Smooth muscle cell of bladder (primary cell): ENCODE measurements at places on chromosomes 7 and 10. TPM values are rescaled to one million over a fixed set of nuclear protein-coding genes. Genes with fewer than 3 reads are reported as not detected.

Gene CFAP70
- 0.71 and 0.92 TPM in 2 replicates for total RNA-seq

Gene ZNF394
- 22.5 and 27.3 TPM in 2 replicates for total RNA-seq

Gene HOXA9
- total RNA-seq: 5.8 and 7.9 TPM in 2 replicates

Gene AEBP1
- total RNA-seq: 15.5 and 53.1 TPM in 2 replicates

Gene SLC4A2
- total RNA-seq: 58.6 and 78.7 TPM in 2 replicates

Gene PTF1A
- total RNA-seq: not detected in 2 replicates

Gene ANKRD30A
- not detected in 2 replicates for total RNA-seq

Gene CRTAC1
- total RNA-seq: not detected in 2 replicates

Gene PON1
- not detected in 2 replicates for total RNA-seq

Gene DYNC1I1
- 0.28 and 0.83 TPM in 2 replicates for total RNA-seq

Gene GRK5
- 29.8 and 42.1 TPM in 2 replicates for total RNA-seq

Gene SLC29A4
- total RNA-seq: 3.8 and 5.7 TPM in 2 replicates

Gene NKX1-2
- total RNA-seq: not detected in 2 replicates

Gene NAT16
- not detected in 2 replicates for total RNA-seq

Gene IFRD1
- total RNA-seq: 69.7 and 74.2 TPM in 2 replicates

Gene LIPN
- total RNA-seq: not detected in 2 replicates

Gene IKZF1
- total RNA-seq: not detected in 2 replicates

Gene CHST3
- 15.9 and 24.7 TPM in 2 replicates for total RNA-seq

Gene TUBB8
- total RNA-seq: under 0.01 TPM in 1 of 2 replicates, not detected in the other

Gene FKBP6
- total RNA-seq: under 0.01 TPM in 1 of 2 replicates, not detected in the other

Gene WEE2
- total RNA-seq: not detected in 2 replicates

Gene AASS
- total RNA-seq: 37.8 and 61.6 TPM in 2 replicates

Gene OR2A12
- total RNA-seq: not detected in 2 replicates

Gene RNF148
- 0.28 and 0.74 TPM in 2 replicates for total RNA-seq

Gene BTBD16
- under 0.01 TPM in 1 of 2 replicates, not detected in the other for total RNA-seq

Gene NUTM2A
- total RNA-seq: 0.28 and 0.37 TPM in 2 replicates

Gene STAG3
- total RNA-seq: 0.28 TPM in 2 replicates

Gene FRMD4A
- total RNA-seq: 8.8 and 10.7 TPM in 2 replicates
